Hippocampal formation (tissue), 2 donors: ENCODE measurements at places on chromosomes 3 and 15.

- no peak for DNase-seq
Measured at GRCh38 chr3:78621061-78621716, 1146.6 kb downstream of the ROBO1 start.

DNA sequence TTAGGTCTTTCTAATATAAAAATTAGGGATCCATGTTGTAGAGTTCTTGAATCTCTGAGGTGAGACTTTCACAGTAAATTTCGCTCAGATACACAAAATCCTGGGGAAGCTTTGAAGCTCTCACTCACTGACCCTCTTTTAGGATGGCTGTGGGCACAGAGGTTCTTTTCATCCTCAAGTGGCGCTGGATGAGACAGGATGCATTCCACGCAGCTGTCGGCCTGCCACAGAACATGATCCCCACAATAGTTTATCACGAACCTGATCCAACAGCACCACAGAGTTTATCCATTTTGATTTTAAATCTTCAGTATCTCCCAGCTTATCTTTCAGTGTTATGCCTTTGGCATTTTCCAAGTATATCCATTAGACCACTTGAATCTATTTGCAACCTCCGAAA, 91.9 kb downstream of the WDR76 start:
- DNase-seq = no peak

DNA sequence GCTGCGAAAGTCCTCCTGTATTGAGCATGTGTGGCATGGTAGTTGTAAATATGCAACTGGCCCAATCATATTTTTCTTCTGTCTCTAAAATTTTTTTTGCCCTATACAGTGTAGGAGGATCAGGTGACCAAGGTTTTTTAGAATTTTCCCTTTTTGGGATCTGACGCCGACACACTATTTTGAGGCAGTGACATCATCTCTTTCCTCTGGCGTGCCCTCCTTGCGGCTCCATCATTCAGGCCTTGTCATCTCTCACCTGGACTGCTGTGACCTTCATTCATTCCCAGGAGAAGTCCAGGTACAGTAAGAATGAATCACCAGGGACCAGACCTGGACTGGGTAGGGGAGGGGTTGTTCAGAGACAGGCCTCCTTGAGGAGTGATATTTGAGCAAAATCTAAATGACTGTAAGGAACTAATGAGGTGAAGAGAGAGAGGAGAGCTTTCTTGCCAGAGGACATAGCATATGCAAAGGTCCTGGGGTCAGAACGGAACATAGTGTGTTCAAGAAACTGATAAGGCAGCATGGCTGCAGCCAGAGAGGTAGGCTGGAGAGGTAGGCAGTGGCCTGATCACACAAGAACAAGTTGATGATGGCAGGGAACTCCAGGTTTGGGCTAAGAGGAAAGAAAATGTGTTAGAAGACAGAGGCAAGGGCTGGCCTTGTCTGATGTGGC, 38.7 kb downstream of the ARNT2 start:
- DNase-seq = peak; percentile 50

DNA sequence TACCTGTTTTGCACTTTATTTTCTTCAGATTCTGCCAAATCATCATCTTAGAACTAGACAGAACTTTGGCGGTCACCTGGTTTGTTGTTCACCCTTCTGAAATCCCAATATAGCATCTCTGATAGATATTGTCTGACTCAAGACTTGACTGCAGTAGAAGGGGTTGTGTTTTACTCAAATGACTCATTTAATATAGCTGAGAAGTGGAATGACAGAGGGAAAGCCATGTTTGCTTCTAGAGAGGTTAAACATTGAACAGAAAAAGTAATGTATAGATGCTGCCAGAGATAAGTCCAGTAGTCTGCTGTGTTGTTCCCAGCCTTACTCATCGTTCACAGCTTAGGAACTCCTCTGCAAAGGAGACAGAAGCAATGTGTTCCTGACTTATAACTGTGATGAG, 402.0 kb downstream of the AGBL1 start:
- no peak for DNase-seq

GRCh38 chr3:100002599-100003350, 111.5 kb downstream of the FILIP1L start:
- no peak for DNase-seq

- DNase-seq = no peak
Measured at GRCh38 chr3:217099-217813, 20.7 kb downstream of the CHL1 start.

- no peak for DNase-seq
Measured at GRCh38 chr15:78937132-78937739, 7.6 kb downstream of the CTSH start.

DNA sequence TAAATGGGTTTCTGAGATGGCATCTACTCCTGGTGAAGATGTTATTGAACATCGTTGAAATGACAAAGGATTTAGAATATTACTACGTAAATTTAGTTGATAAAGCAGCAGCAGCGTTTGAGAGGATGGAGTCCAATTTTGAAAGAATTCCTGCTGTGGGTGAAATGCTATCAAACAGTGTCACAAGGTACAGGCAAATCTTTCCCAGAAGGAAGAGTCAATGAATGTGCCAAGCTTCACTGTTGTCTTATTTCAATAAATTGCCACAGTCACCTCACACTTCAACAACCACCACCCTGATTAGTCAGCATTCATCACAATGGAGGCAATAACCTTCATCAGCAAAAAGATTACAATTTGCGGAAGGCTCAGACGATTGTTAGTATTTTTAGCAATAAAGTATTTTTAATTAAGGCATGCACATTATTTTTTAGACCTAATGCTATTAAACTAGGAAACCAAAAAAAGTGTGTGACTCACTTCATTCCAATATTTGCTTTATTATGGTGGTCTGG, 142.8 kb downstream of the UNC13C start:
- no peak for DNase-seq

DNA sequence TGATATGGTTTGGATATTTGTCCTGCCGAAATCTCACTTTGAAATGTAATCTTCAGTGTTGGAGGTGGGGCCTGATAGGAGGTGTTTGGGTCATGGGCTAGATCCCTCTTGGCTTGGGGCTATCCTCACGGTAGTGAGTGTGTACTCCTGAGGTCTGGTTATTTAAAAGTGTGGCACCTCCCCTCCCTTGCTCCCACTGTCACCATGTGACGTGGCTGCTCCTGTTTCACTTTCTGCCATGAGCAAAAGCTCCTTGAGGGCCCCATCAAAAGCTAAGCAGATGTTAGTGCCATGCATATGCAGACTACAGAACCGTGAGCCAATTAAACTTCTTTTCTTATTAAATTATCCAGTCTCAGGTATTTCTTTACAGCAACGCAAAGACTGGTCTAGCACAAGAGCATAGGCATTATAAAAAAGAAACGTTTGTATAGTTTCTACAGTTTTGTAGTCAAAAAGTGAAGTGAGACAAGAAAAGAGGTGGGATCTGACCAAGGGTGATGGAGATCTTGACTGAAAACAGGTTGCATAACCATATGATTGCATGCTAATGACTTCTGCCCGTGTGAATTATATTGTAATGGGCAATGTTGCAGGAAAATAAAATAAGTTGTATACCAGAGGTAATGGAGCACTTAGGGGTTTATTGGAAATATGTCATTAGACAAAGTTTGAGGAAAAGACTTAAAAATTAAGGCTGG, 28.5 kb upstream of the CLASP2 start:
- DNase-seq = no peak

DNA sequence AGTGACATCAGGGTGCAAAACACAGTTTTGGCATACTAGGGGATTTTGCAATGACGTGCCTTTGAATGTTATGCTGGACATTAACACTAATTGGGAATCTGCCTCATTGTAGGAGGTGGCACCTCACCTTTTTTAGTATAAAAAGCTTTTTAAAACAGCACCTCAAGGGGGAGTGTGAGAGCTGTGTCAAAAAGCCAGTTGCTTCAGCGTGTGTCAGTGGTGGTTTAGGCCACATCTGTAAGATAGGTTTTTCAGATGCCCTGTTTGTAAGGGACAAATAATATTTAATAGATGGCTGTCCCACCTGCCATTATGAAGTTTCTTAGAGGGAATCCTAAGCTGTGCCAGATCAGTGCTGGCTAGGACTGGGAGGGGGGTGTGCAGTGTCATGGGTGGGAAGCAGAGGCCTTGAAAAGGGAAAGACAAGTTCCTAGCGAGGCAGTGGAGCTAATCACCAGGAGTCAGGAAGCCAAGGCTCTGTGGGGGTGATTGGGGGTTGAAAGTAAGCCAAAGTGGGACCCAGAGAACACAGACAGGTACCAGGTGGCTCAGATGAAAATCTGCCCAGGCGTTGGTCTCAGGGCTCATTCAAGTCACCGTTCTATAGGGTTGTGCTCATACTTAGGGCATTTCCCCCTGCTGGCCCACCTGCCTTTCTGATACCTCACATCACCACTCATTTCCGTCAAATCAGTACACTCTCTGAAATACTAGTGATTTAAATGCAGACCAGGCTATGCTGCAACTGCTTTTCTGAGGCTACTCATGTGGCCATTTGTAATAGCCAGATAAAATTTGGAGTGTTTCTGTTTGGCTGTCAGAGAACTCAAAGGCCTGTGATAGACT, 120.5 kb downstream of the BBX start:
- no peak for DNase-seq

DNA sequence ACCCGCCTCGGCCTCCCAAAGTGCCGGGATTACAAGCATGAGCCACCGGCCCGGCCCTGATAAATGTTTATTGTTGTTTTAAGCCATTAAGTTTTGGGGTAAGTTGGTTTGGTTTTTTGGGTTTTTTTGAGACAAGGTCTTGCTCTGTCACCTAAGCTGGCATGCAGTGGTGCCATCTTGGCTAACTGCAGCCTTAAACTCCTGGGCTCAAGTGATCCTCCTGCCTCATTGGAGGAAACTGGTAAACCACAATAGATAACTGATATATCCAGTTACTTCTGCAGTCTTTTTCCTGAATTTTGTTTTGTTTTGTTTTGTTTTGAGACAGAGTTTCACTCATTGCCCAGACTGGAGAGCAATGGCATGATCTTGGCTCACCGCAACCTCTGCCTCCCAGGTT, 4.2 kb downstream of the SLC25A20 start:
- DNase-seq = no peak

DNA sequence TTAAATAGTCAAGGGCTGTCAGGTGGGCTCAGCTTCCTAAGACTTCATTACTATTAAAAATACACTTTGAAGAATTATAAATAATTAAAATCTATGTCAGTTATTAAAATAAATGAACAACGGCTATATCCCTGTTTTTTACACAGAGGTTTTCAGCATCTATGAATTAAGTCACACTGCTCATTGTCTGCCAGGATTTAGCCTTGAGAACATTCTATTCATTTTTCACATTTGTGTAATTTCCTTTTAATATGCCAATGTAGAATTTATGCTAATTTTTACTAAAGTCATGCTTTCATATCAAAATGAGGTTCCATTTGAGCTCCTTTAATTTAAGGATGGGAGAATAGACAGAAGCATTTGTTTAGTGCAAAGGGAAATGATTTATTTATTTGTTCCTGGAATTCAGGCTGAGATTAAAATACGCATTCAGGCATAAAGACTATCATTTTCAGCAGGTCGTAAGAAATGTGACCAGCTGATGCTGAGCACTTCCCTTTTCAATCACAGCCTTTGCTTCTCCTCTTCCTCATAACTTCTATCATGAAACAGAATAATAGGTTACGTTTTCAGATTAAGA, 345.1 kb downstream of the MFSD1 start:
- DNase-seq = no peak

DNA sequence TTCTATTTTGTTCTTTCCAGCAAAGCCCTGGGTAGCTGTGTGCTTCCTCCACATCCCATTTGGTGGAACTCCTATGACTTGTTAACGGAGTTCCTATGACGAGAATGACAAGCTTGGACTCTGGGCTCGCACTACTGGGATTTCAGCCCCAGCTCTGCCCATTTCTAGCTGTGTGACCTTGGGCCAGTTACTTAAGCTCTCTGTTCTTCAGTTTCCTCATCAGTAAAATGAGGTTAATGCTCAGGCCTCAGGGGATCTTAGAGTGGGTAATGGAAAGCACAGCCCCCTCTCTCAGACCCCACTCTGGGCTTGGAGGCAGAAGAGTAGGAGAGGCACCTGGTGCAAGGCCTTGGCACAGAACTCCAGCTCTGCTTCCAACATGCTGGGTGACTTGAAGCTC, 123.1 kb downstream of the SMAD6 start:
- DNase-seq = no peak
